NCI-H2107 (cell line): ENCODE measurements at places on chromosomes 13 and 19.
A peak's percentile ranks its signal among the peaks of the same experiment; 100 is the strongest.

- DNase-seq: no peak
Observed at GRCh38 chr19:38248421-38248820, 7.8 kb downstream of the PPP1R14A start.

DNA sequence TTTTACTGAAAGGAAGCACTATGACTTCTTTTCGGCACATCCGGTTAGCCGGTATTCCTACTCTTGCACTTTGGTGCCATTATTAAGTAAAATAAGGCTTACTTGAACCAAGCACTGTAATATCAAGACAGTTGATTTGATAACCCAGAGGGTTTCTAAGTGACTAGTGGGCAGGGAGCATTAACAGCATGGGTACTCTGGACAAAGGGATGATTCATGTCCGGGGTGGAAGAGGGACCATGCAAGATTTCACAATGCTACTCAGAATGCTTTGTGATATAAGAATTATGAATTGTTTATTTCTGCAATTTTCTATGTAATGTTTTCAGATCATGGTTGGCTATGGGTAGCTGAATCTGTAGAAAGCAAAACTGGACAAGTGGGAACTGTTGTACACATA is 282.1 kb downstream of the TDRD3 start:
- no peak for DNase-seq

DNA sequence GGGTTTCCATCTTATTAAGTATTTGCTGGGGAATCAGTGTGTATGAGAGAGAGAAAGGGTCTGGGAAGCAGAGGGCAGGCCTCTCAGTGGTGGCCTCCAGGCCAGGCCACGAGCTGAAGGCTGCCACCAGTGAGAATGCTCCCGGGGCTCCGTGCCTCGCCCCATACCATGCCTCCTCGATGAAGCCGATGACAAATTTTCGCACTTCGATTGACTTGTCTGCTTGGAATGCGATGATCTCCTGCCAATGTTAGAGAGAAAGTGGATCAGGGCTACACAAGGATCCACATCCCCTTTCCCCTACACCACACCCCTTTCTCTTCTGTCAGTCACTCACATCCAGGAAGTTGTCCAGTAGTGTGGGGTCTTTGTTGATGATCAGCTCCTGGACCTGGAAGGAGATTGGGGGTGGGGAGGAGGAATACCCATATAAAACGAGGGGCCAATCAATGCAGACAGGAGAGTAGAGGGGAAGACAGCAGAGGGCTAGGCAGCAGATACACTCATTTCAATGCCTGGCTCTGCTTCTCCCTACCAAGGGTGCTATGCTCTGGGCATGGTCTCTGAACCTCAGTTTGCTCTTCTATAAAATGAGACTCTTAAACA is 10.7 kb downstream of the SYMPK start:
- no peak for DNase-seq

GRCh38 chr13:94550062-94550738 is 45.8 kb downstream of the TGDS start:
- DNase-seq: no peak

- no peak for DNase-seq
Observed at GRCh38 chr19:34226036-34226435, 28.3 kb upstream of the GARRE1 start.

- no peak for DNase-seq
Observed at GRCh38 chr13:30711837-30712236, 23.5 kb upstream of the ALOX5AP start.

- no peak for DNase-seq
Observed at GRCh38 chr13:31639443-31640163, 99.7 kb upstream of the RXFP2 start.

GRCh38 chr19:35362261-35363000 is 4.2 kb downstream of the FFAR3 start:
- no peak for DNase-seq

DNA sequence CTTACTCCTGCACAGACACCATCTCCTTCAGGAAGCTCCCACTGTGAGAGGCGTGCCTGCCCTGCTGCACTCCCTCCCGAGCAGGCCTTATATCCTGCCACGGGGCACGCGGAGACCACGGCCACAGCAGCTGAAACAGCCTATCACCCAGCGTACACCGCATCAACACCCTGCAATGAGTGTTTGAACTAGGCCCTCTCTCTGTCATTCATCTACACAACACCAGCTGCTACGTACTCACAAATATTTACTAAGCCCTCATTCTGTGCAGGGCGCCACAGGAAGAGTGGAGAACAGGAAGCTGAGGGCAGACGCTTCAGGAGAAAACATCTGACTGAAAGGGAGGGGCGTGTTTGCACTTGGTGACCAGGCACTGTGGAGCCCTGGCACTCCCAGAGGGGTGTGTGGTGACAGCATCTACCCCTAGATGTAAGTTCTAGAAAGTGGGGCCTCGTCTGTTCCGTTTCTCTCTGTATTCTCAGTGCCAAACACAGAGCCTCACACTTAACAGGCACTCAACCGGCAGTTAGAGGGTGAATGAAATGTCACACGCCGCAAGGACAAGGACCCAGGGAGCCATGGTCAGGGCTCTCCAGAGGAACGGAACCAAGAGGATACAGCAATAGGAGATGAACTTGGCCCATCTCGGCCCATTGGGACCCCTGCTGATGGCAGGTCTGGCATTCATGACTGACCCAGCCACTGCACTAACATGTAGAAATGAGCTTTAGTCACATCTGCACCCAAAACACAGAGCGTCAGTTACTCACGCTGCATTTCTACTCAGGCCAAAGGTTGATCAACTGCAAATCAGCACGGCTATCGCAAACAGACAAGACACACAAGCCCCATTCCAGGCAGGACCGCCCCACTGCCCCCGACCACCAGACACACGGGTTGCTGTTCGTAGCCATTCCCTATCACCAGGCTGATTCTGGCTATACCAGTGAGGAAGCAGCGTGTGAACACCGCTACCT is 15.7 kb downstream of the RANBP3 start:
- peak; percentile 80 for DNase-seq

DNA sequence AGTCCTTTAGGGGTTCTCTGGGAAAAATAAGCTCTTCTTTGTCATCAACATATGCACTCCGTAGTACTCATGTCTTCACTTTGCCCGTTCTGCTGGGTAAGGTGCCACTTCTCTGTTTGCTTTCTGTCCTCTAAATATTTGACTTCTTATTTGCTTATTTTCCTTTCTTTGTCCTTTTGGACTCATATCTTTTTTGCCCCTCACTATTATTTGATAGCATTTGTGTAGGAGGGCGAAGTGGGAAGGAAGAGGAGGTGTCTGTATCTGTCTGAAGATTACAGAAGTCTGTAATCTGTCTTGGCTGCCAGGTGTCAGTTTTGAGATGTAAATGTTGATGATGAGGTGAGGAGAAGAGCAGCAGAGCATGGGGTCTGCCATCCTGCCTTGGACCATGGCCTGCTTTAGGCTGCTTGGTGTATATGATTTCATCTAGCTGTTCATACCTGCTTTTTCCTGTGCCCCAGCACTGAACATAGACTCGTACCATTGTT is 30.8 kb downstream of the USPL1 start:
- DNase-seq: no peak

- DNase-seq: no peak
Observed at GRCh38 chr13:50999641-51000040, 90.0 kb downstream of the RNASEH2B start.

- no peak for DNase-seq
Observed at GRCh38 chr19:5367530-5368133, 27.0 kb upstream of the PTPRS start.

DNA sequence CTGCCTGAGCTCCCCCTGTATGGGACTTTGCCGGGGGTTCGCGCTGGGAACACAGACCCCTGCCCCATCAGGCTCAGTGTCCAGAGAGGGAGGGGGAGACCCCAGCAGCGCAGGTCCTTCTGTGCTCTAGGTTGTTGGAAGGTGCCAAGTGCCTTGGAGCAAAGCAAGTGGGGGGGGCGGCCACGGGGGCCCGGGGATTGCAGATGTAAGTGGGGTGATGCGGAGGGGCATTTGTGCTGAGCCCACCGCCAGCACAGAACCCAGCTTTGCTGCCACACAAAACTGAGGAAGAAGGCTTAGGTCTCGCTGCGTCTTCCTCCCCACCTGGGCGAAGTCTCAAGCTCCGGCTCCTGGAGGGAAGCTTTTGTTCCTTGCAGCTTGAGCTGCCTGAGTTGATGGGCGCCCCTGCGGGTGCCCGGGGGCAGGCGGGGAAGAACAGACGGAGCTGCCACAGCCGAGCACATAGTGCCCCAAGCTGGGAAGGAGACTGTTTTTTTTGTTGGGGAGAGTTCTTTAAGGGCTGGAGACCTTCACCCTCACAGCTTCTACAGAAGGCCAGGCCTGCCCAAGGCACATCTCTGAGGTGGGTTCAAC is 1.5 kb upstream of the NTN5 start:
- no peak for DNase-seq

GRCh38 chr19:2041683-2042484 is 9.2 kb downstream of the MKNK2 start:
- DNase-seq: peak; percentile 91

DNA sequence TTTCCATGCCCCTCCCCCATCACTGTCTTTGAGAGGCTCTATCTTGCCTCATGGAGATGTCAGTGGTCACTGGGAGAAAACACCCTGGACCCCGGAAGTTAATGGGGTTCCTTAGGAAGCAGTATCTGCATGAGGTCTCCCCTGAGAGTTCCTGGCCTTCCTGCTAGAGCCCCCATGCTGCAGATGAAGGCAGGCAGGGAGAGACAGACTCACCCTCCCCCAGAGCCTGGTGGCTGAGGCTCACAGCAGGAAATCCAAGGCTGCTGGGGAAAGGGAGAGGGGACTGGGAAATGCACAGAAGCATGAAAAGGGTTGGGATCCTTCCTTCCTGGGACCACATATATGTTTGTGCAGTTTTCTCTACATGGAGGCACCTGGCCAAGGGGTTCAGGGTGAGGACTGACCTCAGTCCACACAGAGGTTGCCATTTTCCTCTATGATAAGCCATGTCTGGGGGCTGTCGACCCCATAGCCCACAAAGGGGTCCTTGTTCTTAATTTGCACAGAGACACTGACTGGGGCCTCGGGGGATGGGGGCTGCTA is 95.4 kb downstream of the RNASEH2B start:
- no peak for DNase-seq

GRCh38 chr19:10450853-10451609 is 30.7 kb downstream of the PDE4A start:
- no peak for DNase-seq

DNA sequence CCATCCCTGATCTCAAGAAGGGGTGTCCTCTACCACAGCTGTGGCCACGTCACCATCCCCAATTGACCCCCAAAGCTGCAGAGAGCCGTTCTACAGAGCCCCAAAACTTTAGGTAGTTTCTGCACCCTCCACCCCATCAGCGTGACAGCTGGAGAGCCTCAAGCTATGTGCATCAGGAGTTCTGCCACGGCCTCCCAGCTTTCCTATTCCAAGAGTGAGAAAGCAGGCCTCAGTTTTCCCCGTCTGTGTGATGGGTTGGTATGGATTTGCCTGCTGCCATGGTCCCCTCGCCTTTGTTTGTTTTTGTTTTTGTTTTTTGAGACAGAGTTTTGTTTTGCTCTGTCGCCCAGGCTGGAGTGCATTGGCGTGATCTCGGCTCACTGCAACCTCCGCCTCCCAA is 1.5 kb downstream of the BCL3 start:
- DNase-seq: no peak

DNA sequence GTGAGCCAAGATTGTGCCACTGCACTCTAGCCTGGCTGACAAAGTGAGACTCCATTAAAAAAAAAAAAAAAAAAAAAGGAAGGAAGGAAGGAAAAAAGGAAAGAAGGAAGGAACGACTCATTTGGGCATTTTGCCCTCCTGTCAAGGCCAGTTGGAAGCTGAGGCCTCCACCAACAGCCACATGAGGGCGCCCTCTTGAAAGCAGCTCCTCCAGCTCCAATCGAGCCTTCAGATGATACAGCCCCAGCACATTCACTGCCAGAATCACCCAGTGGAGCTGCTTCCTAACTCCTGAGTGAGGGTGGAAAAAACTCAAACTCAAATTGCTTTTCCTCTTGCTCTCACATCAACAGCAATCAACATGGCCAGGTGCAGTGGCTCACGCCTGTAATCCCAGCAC is 40.9 kb downstream of the GNG7 start:
- no peak for DNase-seq

DNA sequence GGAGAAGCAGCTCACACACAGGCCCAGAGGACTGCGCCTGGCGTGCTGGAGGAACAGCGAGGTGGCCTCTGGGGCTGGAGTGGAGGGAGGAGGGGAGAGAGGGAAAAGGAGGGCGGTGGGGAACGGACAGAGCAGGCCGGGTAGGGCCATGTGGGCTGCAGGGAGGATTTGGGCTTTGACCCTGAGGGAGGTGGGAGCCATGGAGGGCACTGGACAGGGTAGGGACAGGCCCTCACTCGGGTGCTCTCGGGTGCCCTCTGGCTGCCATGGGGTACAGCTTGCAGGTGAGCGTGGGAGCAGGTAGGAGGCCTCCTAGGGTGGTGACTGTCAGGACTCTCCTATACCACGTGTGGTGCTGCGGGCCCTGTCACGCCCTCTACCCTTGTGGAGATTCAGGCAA is 22.8 kb downstream of the PLIN4 start:
- DNase-seq: no peak

GRCh38 chr19:49316284-49316683 is 8.7 kb downstream of the SLC6A16 start:
- no peak for DNase-seq

DNA sequence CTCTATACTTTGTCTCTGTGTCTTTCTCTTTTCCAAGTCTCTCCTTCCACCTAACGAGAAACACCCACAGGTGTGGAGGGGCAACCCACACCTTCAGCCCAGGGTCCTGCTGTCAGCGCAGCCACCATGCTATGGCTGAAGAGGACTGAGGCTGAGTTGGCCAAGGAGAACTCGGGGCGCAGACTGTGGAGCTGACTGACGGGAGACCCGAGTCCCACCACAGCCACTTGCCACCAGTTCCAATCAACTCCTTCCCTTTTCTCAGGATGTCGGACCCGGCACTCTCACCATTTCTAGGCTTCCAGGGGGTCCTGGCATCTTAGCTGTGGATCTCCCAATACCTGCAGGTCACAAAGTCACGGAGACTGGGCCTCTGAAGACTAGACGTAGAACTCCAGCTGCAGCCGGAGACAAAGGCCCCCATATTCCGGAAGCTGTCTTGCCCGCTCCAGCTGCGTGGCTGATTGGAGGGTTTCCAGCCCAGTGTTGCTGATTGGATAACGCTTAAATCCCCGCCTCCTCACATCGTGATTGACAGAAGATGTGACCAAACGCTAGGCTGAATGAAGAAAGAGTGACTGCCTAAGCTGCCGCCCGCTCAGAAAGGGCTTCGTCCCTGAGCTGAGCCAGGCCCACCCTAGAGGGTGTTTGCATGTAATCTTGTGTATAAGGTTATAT is 63.6 kb downstream of the ZNF429 start:
- DNase-seq: no peak

DNA sequence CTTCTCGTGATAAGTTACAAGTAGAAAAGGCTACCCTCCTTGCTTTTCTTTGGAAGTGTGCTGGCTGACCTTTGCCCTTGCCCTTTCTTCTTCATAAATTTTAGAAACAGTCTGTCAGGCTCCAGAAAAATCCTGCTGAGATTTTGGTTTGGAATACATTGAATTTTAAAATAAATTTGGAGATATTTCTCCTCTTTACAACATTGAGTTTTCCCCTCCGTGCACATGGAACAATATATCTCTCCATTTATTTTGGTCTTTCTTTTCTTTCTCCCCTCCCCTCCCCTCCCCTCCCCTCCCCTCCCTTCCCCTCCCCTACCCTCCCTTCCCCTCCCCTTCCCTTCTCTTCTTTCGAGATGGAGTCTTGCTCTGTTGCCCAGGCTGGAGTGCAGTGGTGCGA is 8.6 kb downstream of the KLK4 start:
- DNase-seq: no peak
